ENCODE measurements at places on chromosomes 3 and 15. TPM values are rescaled to one million over a fixed set of nuclear protein-coding genes. Genes with fewer than 3 reads are reported as not detected.

P2RY1 gene
- total RNA-seq = 0.08 TPM

OIP5 gene
- total RNA-seq = 0.52 TPM

LAMB2 gene
- total RNA-seq = not detected

PLCH1 gene
- not detected for total RNA-seq

CIDEC gene
- total RNA-seq = not detected

GPR171 gene
- total RNA-seq = 116 TPM

CCDC39 gene
- not detected for total RNA-seq

C2CD4A gene
- 0.11 TPM for total RNA-seq

ALCAM gene
- total RNA-seq = 10.6 TPM

IL5RA gene
- total RNA-seq = 0.33 TPM

ATP13A5 gene
- not detected for total RNA-seq

PLSCR4 gene
- total RNA-seq = not detected

Measured in CD4-positive, alpha-beta memory T cell (primary cell).